ENCODE measurements at places on chromosomes 1 and 21.
A peak's percentile ranks its signal among the peaks of the same experiment; 100 is the strongest.

GRCh38 chr1:30607723-30608122, 115.7 kb downstream of the MATN1 start:
- no peak for DNase-seq

- no peak for DNase-seq
Observed at GRCh38 chr1:19156676-19157075, 53.4 kb downstream of the UBR4 start.

DNA sequence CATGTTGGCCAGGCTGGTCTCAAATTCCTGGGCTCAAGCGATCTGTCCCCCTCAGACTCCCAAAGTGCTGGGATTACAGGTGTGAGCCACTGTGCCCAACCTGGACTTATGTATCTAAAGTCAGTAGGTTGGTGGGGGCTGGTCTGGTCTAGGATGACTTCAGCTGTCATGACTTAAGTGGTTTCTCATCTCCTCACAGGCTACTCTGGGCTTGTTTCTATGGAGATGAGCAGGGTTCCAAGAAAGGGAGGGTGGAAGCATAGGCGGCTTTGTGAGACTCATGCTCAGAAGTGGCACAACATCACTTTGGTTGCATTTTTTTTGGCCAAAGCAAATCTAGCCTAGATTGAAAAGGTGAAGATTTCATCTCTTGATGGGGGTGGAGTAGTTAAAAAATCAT, 115.9 kb upstream of the IVNS1ABP start:
- DNase-seq: no peak

- no peak for DNase-seq
Observed at GRCh38 chr1:92736395-92736794, 48.5 kb downstream of the EVI5 start.

DNA sequence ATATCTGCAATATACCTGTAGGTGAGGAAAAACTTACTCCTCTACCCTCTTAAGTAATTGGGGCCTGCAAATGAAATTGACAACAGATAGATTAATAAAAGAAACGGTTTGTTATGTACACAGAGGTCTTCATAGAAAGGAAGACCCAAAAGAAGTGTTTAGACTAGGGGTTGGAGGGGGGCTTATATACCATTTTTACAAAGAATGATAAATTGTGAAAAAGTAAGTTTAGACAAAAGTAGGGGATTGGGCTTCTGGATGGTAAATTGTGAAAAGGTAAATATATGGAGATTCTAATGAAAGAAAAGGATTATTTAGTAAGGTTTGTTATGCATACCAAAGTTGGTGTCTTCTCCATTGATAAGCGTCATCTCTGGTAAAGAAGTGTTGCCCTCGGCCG, 73.2 kb upstream of the KIAA1614 start:
- no peak for DNase-seq

DNA sequence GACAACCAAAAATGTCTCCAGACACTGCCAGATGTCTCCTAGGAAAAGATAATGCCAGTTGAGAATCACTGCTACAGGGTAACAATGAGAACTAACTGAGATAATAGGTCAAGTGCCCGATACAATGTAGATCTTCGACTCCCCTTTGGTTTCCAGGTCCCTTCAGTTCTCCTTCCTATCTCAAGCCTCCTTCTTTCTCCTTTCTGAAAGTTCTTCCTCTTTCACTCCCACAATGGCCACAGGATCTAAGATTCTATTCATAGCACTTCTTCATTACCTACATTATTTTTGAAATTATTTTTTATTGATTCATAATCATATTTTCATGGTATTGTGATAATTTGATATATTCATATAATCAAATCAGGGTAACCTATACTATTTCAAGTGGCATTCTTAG, 6.3 kb downstream of the PFDN2 start:
- no peak for DNase-seq

DNA sequence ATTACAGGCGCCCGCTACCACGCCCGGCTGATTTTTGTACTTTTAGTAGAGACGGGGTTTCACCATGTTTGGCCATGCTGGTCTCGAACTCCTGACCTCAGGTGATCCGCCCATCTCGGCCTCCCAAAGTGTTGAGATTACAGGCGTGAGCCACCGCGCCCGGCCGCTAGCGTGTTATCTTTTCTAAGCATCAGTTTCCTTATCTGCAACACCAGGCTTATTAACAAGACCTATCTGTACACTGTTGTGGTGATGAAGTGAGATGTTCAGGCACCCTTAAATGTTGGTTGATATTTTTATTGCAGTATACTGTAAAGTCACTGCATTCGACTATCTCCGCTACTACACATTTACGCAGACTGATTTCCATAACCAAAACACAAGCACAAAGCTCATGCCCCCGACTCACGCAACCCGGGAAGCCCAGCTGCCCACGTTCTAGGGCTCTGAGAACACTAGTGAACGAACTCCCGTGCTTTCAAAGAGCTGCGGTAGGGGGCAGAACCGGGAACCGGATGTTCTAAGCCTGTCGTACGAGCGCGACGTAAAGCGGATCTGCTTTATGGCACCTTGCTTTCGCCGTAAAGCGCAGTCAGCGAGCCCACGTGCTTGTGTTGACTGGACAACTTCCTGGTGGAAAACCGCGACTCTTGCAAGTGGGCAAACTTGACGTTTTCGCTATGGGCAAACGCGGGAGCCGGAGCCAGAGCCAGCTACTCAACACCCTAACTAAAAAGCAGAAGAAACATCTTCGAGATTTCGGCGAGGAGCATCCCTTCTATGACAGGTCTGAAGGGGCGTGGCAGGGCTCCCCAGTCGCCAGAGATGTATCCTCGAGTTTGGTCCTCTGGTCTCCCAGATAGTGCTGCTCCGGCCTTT, at the start of gene UTP25:
Gene UTP25, plus strand, starts transcription at position 589 of the 879 bp plus-strand sequence. Its CDS starts 92 bp downstream, at position 681.
- DNase-seq: peak; percentile 89

GRCh38 chr1:210132582-210132981, 100.0 kb upstream of the SERTAD4 start:
- DNase-seq: no peak

GRCh38 chr1:30715216-30715615, 8.2 kb downstream of the MATN1 start:
- DNase-seq: no peak

DNA sequence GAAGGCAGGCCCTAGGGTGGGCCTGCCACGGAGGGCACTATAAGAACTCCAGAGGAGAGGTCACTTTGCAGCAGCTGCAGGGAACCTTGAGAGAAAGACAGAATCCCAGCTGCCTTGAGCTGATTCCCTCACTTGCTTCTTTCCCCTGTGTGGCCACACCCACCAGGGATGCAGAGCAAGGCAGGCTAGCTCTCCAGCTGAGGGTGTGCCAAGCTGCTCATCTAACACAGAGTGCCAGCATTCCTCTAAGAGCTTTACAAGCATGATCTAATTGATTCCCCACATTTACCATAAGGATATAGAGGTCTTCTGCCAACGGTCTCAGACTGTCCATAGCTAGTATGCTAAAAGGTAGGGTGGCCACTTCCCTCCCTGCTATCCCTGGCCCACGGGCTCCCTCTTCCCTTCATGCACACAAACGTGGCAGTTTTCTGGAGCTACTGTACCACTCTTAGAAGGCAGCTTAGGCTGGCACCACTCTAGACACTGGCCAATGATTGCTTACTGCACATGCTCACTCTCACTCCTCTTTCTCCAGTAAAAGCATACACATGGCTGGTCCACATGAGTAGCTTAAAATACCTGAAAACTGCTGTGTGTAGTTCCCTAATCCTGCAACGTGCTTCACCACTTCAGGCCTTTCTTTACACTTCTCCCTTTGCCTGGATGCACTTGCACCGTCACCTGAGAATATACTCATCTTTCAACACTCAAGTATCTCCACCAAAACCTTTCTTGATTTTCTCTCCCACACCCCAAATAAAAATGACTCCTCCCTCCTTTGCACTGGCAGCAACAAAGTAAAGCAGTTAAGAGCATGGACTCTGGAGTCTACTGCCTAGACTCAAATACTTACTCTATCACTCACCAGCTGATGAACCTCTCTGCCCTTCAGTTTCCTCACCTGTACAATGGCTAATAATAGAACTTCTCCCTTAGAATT, 57.7 kb downstream of the DMAP1 start:
- no peak for DNase-seq

GRCh38 chr1:20137055-20137454, 2.1 kb upstream of the PLA2G2F start:
- DNase-seq: no peak

GRCh38 chr1:220770245-220770913, 16.3 kb upstream of the MTARC1 start:
- peak; percentile 63 for DNase-seq

GRCh38 chr1:199057322-199057721, 418.5 kb downstream of the PTPRC start:
- no peak for DNase-seq

All from GM10248 (cell line).